Stimulated activated CD4-positive, alpha-beta T cell treated with anti-CD3 and anti-CD28 coated beads, Interleukin-12 subunit alpha, Interleukin-12 subunit beta, amount 100 ng/mL, for 24 hours (primary cell): ENCODE measurements at places on chromosomes 16 and 17.

DNA sequence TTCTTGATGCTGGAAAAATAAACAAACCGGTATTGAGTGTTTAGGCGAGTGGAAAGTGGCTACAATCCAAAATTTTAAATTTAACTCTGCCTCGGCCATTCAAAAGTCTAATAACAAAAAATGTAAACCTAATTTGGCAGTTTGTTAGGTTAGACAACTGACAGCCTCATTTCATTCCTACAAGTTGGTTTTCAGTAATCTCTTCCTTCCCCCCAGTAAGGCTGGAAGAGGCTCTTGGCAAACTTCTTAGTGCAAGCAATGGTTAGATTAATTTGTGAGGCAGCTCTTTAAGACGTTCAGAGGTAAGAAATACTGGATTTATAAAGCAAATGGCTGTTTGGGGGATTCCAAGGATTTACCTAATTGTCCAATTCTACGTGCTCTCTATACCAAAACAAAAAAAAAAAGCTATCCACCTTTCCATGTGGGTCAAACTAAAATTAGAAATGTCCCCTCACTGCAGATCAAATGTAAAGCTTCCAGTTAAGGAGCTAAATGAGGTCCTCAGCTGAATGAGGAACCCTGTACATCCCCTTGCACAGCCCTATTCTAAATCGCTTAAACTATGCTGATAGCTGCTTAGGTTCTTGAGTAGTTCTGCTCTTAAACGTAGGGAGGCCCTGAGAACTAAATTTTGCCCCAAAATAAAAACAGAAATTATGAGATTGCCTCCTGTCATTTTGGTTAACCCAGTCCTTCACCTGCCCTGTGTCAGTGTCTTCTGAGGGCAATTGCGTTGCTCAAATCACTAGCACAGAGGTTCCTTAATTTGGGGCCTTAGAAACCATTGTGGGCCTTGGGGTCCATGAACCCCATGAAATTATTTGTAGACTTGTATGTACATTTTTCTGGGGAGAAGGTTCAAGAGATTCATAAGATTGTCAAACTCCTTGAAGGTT, 2.9 kb downstream of the HEXIM1 start:
- DNase-seq = no peak

GRCh38 chr17:28983286-28984230, 22.3 kb downstream of the SEZ6 start:
- no peak for DNase-seq

GRCh38 chr16:53175118-53175517, 120.3 kb downstream of the CHD9 start:
- no peak for DNase-seq

GRCh38 chr17:48745381-48746275, 17.1 kb upstream of the HOXB13 start:
- no peak for DNase-seq

DNA sequence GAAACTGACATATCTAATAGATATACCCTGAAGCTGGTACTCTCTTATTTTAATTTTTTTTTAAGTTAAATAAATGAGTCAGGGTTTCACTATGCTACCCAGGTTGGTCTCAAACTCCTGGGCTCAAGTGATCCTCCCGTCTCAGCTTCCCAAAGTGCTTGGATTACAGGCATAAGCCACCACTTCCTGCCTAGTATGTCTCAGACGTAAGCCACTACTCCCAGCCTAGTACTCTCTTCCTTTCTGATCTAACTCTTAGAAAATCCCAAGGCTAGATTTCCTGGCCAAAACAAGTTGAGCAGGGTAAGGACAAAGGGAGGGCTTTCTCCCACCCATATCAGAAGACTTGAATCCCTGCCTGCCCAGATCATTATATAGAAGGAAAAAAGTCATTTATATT, 33.7 kb downstream of the HOXB1 start:
- DNase-seq = no peak

- peak; percentile 20 for DNase-seq
These were observed 4.8 kb downstream of the CA5A start for GRCh38 chr16:87931504-87931903.
